ENCODE measurements at places on chromosomes 16 and 17. TPM values are rescaled to one million over a fixed set of nuclear protein-coding genes. Genes with fewer than 3 reads are reported as not detected.

DNA sequence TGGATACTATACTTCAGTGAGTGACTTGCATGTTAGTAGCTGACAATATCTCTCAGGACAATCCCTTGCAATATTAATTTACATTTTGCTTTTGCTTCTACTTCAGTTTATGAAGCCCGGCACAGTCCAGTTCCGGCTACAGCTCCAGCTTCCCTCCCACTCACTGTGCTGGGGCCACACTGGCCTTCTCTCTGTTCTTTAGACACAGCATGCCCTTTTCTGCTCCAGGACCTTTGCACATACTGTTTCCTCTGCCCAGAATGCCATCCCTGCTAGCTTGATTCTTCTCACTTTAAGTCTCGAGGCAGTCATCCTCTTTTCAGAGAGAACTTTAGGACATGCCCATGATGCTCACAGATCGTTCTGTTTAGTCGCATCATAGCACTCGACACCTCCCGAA, 25.5 kb upstream of the LRRC75A start:
- peaks cover 6% of the 10 kb centered on the region for H3K27me3 ChIP-seq
- DNase-seq, result no peak
- no peak overlapping the region for H3K27ac ChIP-seq
- no peaks in the 10 kb centered on the region for H3K36me3 ChIP-seq

- H3K36me3 ChIP-seq, result peaks cover 36% of the 10 kb centered on the region
- no peak overlapping the region for H3K27ac ChIP-seq
- no peak for DNase-seq
- H3K27me3 ChIP-seq, result no peaks in the 10 kb centered on the region
- no peaks in the 10 kb centered on the region for H3K4me1 ChIP-seq
- H3K4me3 ChIP-seq, result no peak overlapping the region
These were observed 8.7 kb downstream of the RAP1GAP2 start for GRCh38 chr17:2804912-2805311.

Gene KRTAP1-5
- polyA plus RNA-seq, result not detected

Gene PERCC1
- not detected for polyA plus RNA-seq

Gene KRT12
- polyA plus RNA-seq, result not detected

GRCh38 chr17:13508896-13509295, 92.8 kb downstream of the HS3ST3A1 start:
- H3K36me3 ChIP-seq, result no peaks in the 10 kb centered on the region
- DNase-seq, result no peak
- no peak overlapping the region for H3K27ac ChIP-seq

GRCh38 chr16:50999181-50999580, 151.9 kb downstream of the SALL1 start:
- no peak overlapping the region for H3K4me3 ChIP-seq
- peaks cover 3% of the 10 kb centered on the region for H3K27me3 ChIP-seq
- H3K4me1 ChIP-seq, result no peaks in the 10 kb centered on the region
- DNase-seq, result no peak
- H3K27ac ChIP-seq, result no peak overlapping the region

DNA sequence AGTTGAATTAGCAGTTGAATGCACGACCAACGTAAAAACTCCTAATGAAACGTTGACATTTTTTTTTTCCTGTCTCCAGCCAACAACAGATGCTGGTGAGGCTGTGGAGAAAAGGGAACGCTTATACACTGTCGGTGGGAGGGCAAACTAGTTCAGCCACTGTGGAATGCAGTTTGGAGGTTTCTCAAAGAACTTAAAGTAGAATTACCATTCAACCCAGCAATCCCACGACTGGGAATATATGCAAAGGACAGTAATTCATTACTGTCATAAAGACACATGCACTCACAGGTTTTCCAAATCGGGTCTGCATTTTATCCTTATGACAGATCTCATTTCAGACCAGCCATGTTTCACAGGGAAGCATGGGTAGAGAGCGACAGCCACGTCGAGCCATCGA, 3.5 kb upstream of the WFDC1 start:
- DNase-seq, result no peak
- peaks cover 8% of the 10 kb centered on the region for H3K27me3 ChIP-seq
- no peaks in the 10 kb centered on the region for H3K4me1 ChIP-seq
- no peak overlapping the region for H3K27ac ChIP-seq
- no peak overlapping the region for H3K4me3 ChIP-seq

Gene HAGH
- polyA plus RNA-seq, result 46.4 TPM

GRCh38 chr16:56616608-56617211, 8.3 kb downstream of the MT2A start:
- peaks cover 4% of the 10 kb centered on the region for H3K27me3 ChIP-seq
- no peak for DNase-seq
- H3K36me3 ChIP-seq, result no peaks in the 10 kb centered on the region
- H3K4me3 ChIP-seq, result no peak overlapping the region
- H3K4me1 ChIP-seq, result peaks cover 13% of the 10 kb centered on the region

- H3K27ac ChIP-seq, result no peak overlapping the region
- no peaks in the 10 kb centered on the region for H3K36me3 ChIP-seq
- no peaks in the 10 kb centered on the region for H3K4me1 ChIP-seq
- no peaks in the 10 kb centered on the region for H3K27me3 ChIP-seq
- no peak overlapping the region for H3K4me3 ChIP-seq
These were observed 466.6 kb upstream of the ERCC4 start for GRCh38 chr16:13453325-13453724.

GRCh38 chr17:2262135-2262587, 41.4 kb downstream of the SMG6 start:
- no peaks in the 10 kb centered on the region for H3K27me3 ChIP-seq
- H3K4me3 ChIP-seq, result peak overlapping the region; percentile 2

DNA sequence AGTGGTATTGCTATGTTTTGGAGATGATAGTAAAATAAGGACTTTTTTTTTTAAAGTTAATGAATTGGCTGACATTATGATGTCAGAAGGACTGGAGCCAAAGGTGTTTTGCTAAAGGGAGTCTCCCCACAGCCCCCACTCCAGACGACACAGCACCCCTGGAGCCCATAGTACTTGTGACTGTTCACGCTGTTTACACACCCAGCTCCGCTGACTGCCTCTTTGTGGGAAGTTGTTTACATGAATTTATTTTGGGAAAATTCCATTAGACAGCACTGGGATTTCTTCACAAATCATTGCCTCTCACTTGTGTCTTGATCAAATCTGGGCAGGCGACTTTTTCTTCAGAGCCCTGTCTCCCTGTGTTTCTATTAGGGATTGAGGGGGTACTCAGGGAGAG, 108.6 kb downstream of the C17orf67 start:
- H3K4me3 ChIP-seq, result no peak overlapping the region
- no peak overlapping the region for H3K27ac ChIP-seq
- no peaks in the 10 kb centered on the region for H3K36me3 ChIP-seq
- no peaks in the 10 kb centered on the region for H3K27me3 ChIP-seq
- DNase-seq, result no peak
- H3K4me1 ChIP-seq, result no peaks in the 10 kb centered on the region

Gene CA5A
- not detected for polyA plus RNA-seq

Gene C16orf46
- polyA plus RNA-seq, result 0.57 TPM

DNA sequence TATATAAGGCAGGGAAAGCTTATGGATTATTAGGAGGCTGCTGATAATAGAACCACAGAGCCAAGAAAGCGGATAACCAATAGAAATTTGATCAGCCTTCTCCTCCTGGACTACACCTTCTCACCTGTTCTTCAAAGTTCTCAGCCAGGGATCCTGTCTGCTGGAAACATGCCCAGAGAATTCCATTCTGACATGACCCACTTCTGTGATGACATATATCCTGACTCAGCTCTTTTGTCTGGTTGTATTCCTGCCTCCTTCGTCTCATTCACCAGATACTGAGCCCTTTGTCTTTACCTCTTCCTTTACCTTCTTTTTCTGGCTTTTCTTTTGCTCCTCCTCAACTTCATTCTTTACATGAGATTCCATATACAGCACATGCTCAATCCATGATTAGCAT, 576.1 kb downstream of the CDH11 start:
- H3K27ac ChIP-seq, result no peak overlapping the region
- H3K27me3 ChIP-seq, result no peaks in the 10 kb centered on the region
- no peak overlapping the region for H3K4me3 ChIP-seq
- H3K36me3 ChIP-seq, result no peaks in the 10 kb centered on the region

DNA sequence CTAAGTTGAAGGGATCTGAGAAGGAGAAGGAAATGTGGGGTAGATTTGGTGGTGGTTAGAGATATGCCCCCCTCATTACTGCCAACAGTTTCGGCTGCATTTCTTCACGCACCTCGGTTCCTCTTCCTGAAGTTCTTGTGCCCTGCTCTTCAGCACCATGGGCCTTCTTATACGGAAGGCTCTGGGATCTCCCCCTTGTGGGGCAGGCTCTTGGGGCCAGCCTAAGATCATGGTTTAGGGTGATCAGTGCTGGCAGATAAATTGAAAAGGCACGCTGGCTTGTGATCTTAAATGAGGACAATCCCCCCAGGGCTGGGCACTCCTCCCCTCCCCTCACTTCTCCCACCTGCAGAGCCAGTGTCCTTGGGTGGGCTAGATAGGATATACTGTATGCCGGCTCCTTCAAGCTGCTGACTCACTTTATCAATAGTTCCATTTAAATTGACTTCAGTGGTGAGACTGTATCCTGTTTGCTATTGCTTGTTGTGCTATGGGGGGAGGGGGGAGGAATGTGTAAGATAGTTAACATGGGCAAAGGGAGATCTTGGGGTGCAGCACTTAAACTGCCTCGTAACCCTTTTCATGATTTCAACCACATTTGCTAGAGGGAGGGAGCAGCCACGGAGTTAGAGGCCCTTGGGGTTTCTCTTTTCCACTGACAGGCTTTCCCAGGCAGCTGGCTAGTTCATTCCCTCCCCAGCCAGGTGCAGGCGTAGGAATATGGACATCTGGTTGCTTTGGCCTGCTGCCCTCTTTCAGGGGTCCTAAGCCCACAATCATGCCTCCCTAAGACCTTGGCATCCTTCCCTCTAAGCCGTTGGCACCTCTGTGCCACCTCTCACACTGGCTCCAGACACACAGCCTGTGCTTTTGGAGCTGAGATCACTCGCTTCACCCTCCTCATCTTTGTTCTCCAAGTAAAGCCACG, 28.3 kb downstream of the STH start:
- H3K4me3 ChIP-seq, result no peak overlapping the region
- no peak for DNase-seq
- H3K27me3 ChIP-seq, result no peaks in the 10 kb centered on the region
- H3K27ac ChIP-seq, result peak overlapping the region; percentile 34

- H3K27me3 ChIP-seq, result no peaks in the 10 kb centered on the region
- H3K27ac ChIP-seq, result no peak overlapping the region
These were observed 36.2 kb upstream of the GAN start for GRCh38 chr16:81278526-81278925.

DNA sequence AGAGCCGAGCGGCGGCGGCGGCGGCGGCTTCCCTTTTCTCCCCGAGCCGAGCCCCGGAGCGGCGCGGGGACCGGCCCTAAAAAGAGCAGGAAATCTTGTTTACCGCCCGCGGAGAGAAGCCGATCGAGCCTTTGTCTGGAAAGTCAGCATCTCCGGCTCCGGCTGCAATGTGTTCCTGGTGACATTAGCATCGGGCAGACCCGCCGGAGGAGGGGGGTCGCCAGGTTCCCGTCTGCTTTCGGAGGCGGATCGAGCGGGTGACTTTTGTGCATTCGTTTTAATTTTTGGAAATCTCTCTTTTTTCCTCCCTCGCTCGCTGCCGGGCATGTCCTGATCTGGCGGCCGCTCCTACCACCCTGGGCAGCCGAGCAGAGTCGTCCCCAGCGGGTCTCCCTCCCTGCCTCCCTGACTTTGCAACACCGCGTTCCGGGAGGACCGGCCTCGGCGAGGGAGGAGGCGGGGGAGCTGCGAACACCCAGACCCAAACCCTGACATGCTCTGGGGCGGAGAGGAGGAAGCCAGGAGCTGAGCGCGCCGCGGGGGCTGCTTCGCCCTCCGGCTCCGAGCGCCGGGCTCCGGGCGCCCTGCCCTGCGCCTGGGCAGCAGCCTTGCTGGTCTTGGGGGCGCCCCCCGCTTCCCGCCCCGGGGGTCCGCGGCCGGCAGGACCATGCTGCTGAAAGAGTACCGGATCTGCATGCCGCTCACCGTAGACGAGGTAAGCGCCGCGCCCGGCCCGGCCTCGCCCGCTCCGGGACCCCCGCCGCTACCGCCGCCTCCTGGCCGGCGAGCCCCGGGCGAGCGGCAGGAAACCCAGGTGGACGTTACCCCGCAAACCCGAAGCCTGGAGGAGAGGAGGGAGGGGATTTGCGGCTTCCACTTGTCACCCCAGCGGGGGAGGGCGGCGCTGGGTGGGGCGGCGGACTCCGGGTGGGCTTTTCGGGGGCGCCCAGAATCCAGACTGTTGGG, 690 bp downstream of the PITPNC1 start:
- H3K4me1 ChIP-seq, result peaks cover 33% of the 10 kb centered on the region
- peak; percentile 62 for DNase-seq
- H3K27me3 ChIP-seq, result no peaks in the 10 kb centered on the region
- H3K27ac ChIP-seq, result peak overlapping the region; percentile 74

- peaks cover 83% of the 10 kb centered on the region for H3K36me3 ChIP-seq
- no peaks in the 10 kb centered on the region for H3K27me3 ChIP-seq
- no peak overlapping the region for H3K27ac ChIP-seq
- no peak overlapping the region for H3K4me3 ChIP-seq
- no peaks in the 10 kb centered on the region for H3K4me1 ChIP-seq
- no peak for DNase-seq
These were observed 105.0 kb downstream of the ABCC6 start for GRCh38 chr16:16118337-16118736.

Gene RAMP2
- not detected for polyA plus RNA-seq

Gene ABCC12
- not detected for polyA plus RNA-seq

Gene DOC2B
- not detected for polyA plus RNA-seq

- no peak overlapping the region for H3K4me3 ChIP-seq
- DNase-seq, result no peak
- H3K27me3 ChIP-seq, result no peaks in the 10 kb centered on the region
These were observed 110.6 kb downstream of the ZFHX3 start for GRCh38 chr16:72937360-72937759.

- H3K4me1 ChIP-seq, result peaks cover 6% of the 10 kb centered on the region
- no peak overlapping the region for H3K27ac ChIP-seq
- H3K36me3 ChIP-seq, result no peaks in the 10 kb centered on the region
- no peaks in the 10 kb centered on the region for H3K27me3 ChIP-seq
- H3K4me3 ChIP-seq, result no peak overlapping the region
These were observed 44.3 kb downstream of the HOXB1 start for GRCh38 chr17:48486557-48486956.

Gene NF1
- polyA plus RNA-seq, result 30.7 TPM

Gene GAS2L2
- polyA plus RNA-seq, result not detected

GRCh38 chr16:12685806-12686205, 117.9 kb downstream of the CPPED1 start:
- H3K36me3 ChIP-seq, result no peaks in the 10 kb centered on the region
- H3K4me1 ChIP-seq, result no peaks in the 10 kb centered on the region
- DNase-seq, result no peak
- H3K27me3 ChIP-seq, result no peaks in the 10 kb centered on the region

Gene RRAD
- not detected for polyA plus RNA-seq

GRCh38 chr17:37651849-37652248, 8.6 kb upstream of the DDX52 start:
- H3K4me3 ChIP-seq, result no peak overlapping the region
- no peak for DNase-seq
- H3K27ac ChIP-seq, result no peak overlapping the region

- no peak for DNase-seq
- no peak overlapping the region for H3K4me3 ChIP-seq
- H3K27me3 ChIP-seq, result peaks cover 16% of the 10 kb centered on the region
- H3K36me3 ChIP-seq, result no peaks in the 10 kb centered on the region
- H3K4me1 ChIP-seq, result no peaks in the 10 kb centered on the region
These were observed 33.1 kb upstream of the COL1A1 start for GRCh38 chr17:50234581-50234980.

GRCh38 chr16:24382762-24383407, 126.8 kb downstream of the CACNG3 start:
- H3K27me3 ChIP-seq, result peaks cover 3% of the 10 kb centered on the region
- no peak overlapping the region for H3K27ac ChIP-seq
- no peak for DNase-seq
- no peak overlapping the region for H3K4me3 ChIP-seq
- H3K4me1 ChIP-seq, result no peaks in the 10 kb centered on the region

Gene AKAP10
- 17.9 TPM for polyA plus RNA-seq

All from CD4-positive, CD25-positive, alpha-beta regulatory T cell (primary cell).